ENCODE measurements at places on chromosomes 5 and 9.

DNA sequence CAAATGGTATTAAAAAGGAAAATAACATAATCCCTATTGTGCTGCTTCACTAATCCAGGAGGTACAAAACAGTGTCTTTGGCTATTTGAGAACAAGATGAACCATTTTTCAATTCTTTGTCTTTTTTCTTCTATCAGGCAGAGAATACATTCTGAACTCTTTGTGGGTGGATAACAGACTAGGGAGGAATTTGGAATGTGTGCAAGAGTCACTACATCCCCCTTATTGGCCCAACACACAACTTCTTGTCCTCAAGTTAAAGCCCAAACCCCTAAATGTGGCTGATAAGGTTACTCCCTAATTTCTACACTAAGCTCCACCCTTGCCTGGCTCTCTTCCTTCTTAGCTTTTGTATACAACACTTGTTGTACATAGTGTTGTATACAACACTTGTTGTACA is 342.7 kb upstream of the RFX3 start:
- no peak for DNase-seq

- DNase-seq: no peak
Observed at GRCh38 chr5:115402822-115403577, 106.5 kb upstream of the CCDC112 start.

- DNase-seq: no peak
Observed at GRCh38 chr5:68253624-68254585, 38.3 kb downstream of the PIK3R1 start.

DNA sequence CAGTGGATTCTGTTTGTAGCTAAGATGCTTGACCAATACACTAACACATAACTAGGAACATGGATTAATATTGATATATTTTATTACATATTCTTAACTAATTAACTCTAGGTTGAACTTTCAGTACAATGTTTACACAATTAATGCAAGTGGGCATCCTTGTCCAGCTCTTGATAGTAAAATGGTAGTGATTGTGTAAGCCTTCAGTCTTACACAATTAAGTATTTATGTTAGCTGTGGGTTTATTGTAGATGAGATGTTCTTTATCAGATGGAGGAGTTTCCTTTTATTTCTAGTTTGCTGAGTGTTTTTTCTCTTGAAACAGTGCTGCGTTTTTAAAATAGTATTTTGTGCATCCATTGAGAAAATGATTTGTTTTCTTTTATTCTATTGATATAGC is 1210.8 kb downstream of the CDH12 start:
- no peak for DNase-seq

DNA sequence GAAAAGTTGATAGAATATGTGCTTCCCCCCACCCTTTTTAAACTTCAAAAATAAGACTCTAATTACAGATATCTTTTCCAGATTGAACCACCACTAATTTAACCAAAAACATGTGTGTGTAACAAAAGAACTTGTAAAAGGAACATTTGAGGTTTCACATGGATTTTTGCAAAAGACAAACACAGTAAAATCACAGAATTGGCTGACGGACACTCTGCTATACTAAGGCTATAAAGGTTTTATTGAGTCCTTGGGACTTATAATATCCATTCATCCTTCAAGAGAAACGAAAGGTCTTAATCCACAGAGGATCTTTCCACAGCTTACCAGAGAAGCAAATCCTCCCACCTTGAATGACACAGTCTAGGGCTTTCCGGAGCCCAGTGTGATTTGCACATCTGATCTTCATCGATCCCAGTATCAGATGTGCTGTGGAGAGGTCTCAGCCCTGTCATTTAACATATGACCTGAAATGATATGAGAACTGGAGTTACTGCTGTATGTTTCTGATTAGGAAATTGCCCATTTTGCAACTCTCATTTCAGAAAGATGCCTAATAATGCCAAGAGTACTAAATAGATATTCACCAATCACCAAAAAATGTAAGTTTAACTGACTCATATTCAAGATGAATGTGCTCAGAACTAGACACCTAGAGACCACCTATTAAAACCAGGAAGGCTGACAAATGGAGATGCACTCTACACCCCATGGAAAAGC is 256.5 kb upstream of the FBXL7 start:
- DNase-seq: no peak

GRCh38 chr9:31034311-31034710 is 1350.1 kb upstream of the ACO1 start:
- DNase-seq: peak; percentile 25

All from dermis microvascular lymphatic vessel endothelial cell (primary cell).